Hematopoietic multipotent progenitor cell treated with erythropoietin and hydrocortisone succinate and interleukin-3 and kit ligand, for 4 days (in vitro differentiated cells): ENCODE measurements at places on chromosomes 16 and 17.

GRCh38 chr17:65511316-65511715, 50.1 kb downstream of the AXIN2 start:
- DNase-seq: no peak

GRCh38 chr17:30831257-30831656, 509 bp upstream of the ATAD5 start:
- peak; percentile 68 for DNase-seq

GRCh38 chr17:40541060-40541872, 24.0 kb downstream of the CCR7 start:
- DNase-seq: no peak

DNA sequence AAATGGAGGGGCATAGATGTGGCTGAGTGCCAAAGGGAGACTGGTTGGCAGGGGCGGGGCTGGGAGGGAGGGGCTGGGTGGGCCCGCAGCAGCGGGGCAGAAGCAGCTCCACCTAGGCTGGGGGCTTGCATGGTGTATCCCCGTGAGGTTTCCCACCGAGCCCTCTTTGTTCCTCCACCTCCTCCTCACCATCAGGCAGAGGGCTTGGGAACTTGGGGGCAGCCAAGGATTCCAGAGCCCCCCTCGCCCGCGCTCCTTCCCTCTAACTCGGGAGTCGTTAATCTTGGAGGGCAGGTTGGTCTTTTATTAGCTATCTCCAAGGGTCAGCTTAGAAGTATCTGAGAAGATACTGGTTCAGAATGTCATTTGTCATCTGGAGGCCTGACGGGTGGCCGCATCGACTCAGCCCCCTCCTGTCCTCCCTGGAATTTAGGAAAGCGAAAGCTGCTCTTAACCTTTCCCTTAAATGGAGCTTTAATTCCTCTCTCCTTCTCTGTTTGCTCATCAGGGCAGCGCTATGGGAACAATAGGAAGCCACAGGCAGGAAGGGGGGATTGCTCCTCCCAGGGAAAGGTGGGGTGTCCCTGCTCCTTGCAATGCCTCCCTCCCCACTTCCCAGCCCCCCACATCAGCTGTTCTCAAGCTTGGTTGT, 274.3 kb upstream of the XYLT1 start:
- no peak for DNase-seq

- peak; percentile 93 for DNase-seq
These were observed 218.5 kb upstream of the CIBAR2 start for GRCh38 chr16:85330694-85331188.

- peak; percentile 63 for DNase-seq
These were observed 67.8 kb downstream of the C16orf78 start for GRCh38 chr16:49441366-49441780.

DNA sequence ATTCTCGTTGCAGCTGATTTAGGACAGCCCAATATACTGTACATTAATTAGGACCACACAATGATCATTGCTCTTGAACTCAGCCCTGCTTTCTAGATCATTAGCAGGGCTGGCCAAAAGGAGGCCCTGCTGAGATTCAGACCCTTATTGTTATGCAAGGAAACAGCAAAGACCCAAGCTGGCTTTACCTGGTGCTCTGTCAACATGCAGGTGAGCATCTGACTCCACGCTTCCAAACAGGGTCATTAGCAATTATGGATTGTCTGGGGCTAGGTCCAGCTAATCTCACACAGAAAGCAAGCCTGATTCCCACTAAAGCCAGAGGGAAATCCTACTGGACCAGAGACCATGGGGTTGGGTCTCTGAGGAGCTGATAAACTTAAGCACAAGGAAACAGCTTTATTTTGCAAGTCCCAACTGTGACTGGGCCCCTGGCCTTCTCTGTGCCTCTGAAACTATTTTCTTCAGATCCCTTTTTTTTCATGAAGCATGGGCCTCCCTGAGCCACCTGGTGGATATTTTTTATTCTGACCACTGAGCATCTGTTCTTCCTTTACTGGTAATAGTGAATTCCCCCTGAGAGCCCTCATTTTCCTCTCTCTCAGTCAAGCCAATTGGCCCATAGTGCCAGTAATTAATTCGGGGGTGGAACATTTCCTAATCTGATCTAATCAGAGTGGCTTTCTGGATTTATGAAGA, 236.1 kb downstream of the GRIN2A start:
- DNase-seq: no peak

DNA sequence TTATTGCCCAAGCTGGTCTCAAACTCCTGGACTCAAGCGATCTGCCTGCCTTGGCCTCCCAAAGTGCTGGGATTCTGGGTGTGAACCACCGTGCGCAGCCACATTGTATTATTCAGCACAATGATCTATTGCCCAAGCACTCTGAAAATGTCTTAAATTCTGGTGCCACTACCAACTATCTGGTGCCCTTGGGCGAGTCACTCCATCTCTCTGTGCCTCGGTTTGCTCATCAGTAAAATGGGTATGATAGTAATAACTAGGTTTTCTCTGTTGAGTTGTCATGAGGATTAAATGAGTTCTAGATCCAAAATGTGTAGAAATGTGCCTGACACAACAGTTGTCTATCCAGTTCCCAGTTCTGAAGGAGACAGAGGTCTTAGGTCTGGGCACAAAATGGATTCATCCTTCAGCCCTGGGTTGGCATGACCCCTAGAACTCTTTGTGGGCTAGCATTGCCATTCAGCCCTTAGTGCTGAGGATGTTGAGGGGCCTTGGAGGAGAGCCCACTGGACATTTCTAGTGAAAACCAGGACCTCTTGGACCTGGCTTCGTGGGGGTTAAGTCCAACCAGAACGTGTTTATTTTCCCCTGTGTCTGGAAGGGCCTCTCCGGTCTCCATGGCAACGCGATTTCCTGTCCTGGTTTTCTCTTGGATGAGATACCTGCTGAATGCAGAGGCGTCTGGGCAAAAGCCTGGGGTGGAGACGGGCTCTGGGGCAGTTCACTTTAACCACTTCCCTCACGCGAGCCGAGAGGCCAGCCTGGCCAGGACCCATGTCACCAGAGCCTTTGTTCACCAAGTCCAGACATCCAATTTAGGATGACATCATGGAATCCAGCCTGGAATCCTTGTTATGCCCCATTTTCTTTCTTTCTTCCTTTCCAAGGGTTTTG, 43.7 kb upstream of the TNRC6A start:
- DNase-seq: no peak

DNA sequence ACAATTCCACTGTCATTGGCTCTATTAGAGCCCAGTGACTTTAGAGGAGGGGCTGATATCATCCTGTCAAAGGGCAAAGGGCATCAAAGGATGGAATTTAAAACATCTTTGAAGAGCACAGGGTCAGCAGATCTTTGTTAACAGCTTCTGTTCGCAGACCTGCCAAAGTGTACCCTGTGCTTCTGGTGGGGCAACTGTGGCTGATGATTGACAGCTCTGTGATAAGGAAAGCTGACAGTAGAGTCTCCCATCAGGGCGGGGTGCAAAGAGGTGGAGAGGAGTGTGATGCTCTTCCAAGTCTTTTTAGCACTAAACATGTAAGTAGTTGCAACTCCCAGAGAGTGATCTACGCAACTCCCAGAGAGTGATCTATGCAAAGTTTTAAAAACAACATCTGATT, 742.1 kb upstream of the SOX9 start:
- DNase-seq: no peak

DNA sequence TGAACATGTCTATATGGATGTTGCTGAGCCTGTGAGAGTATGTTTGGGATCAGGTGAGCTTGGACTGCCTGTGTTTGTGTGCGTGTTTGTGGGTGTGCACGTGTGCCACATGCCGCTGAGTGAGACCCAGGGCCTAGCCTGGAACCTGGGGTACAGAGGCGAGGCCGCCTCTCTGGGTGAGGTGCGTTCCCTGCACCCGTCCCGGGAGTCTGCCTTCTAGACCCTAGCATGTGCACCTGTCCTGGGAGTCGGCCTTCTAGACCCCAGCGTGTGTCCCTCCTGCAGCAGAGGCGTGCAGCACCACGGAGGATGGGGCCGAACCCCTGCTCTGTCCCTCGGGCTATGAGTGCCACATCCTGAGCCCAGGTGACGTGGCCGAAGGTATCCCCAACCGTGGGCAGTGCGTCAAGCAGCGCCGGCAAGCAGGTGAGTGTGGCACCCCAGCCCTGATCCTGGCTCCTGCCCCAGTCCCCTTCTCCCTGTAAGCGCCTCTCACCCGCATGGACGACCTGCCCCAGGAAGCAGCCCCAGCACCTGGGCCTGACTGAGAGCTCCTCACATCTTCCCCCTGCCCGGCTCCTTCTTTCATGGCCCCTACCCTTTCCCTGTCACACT, 24.6 kb downstream of the WFDC1 start:
- DNase-seq: no peak

GRCh38 chr17:72714357-72714966, 378.0 kb downstream of the SLC39A11 start:
- DNase-seq: no peak

DNA sequence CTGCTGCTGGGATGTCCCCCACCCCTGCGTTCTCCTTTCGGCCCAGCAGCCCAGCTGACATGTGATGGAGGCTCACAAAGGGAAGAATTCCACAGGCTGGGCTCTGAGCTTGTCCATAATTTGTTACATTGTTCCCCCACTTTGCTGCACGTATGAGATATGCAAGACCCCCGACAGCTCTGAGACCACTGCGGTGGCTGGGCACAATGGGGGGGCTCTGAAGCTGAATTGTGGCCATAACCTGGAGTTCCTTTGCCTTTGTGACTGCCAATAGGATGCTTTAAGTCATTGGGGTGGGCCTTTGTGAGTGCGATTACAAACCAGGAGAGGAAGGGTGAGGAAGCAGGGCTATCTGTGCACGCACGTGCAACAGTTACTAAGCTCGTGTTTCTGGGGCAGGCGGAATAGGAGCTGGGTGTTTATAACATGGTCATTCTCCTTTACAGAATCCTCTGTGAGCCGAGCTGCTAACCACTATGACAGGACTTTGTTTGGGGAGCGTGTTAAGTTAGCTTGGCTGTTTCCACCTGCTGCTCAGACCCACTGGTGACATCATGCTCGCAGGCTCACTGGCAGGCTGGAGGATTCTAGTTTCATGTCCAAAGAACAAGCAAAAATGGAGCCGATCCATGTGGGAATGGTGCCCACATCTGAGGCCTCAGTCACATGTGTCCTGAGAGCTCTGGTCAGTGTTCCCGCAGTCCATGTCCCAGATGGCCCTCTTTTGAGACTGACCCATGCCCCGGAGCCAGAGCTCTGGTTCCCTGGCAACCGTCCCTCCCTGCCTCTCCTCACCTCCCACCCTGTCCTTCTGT, 208.3 kb upstream of the SALL1 start:
- DNase-seq: no peak

- no peak for DNase-seq
These were observed 789 bp upstream of the TERF2 start for GRCh38 chr16:69386596-69386995.

DNA sequence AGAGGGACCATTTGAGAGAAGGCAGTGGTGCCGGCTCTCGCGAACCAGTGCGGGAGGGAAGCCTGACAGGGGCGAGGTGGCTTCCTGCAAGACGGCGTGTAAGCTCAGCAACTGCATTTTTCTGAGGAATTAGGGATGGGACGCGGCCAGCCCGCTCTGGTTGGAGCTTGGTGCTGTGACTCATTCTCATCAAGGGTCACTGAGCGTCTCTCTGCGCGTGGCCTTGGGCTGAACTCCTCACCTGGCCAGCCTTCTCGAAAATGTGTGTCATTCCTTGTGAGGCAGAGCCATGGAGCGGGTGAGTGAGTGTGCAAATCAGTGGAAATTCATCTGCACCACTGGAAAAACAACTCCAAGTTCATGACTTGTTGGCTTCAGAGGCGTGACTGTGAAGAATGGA, 52.8 kb downstream of the NTN1 start:
- no peak for DNase-seq

DNA sequence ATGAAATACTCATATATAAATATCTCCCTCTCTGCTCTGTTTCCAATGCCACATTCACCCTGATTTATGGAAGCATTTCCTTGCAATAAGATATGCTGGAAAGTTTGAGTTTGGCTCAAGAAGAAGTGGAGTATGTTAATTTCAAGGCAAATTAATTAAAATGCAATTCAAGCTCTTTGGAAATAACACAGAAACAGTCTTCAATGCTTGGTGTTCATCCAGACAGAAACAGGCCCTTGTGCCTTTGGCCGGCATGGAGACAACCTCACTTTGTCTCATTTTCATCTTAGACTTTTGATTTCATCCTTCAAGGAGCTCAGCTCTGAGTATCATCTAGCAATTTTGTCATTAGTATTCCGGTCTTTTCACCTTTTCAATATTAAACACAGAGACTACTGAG, 210.0 kb downstream of the C16orf95 start:
- DNase-seq: no peak

DNA sequence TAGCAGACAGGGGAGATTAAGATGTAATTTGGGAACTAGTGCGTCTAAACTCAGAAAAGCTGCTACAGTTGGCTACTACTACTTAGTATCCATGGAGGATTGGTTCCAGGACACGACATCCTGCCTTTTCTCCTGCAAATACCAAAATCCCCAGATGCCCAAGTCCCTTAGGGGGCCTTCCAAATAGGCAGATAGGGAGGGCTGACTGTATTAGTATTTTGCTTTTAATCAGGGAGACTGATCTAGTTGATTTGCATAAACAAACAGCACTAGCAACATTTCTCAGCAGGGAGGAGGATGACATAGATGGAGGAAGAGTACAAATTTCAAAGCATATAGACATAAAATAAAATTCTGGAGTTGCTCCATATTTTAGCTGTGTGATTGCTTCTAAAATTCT, 621.6 kb upstream of the GOT2 start:
- no peak for DNase-seq

GRCh38 chr17:80358131-80358530, 56.8 kb upstream of the ENDOV start:
- no peak for DNase-seq

DNA sequence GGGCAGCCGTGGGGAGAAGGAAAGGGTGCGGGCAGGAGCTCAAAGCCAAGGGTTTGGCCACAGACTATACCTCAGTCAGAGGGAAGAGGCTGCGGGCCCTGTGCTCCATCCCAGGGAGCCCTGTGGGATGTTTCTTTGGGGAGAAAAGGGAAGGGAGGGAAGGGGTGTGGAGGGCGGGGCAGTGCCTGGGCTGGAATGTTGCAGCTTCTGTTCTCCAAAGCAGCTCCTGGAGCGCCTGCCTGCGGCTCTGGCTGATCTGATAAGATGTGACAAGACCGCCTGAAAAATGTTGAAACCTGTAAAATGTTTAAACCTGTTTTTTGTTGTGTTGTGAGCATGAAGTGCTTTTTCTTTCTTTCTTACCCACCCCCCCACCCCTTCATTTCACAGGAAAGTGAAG, 32.8 kb downstream of the WNT3 start:
- no peak for DNase-seq
